ENCODE measurements at places on chromosomes 4 and X. TPM values are rescaled to one million over a fixed set of nuclear protein-coding genes. Genes with fewer than 3 reads are reported as not detected.

DNA sequence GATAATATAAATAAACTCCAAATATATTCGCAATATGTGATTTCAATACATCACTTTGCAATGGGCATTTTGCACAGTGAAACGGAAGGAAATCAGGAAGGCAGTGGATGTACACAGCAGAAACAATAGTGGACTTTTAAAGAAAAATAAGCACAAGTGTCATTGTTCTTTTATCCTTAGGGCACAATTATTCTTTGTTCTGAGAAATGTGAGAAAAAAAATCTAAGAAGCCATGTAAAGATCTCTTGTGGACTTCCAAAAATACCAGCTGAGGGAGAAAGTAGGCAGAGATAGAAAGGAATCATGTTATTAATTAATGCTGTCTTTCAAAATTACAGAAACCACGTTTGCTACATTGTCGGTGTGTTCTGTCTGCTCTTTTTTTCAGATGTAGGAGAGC, 17.6 kb upstream of the PRRG1 start:
- no peak for DNase-seq
- H3K27me3 ChIP-seq: no peaks in the 10 kb centered on the region
- no peak overlapping the region for H3K4me3 ChIP-seq
- H3K36me3 ChIP-seq: no peaks in the 10 kb centered on the region
- no peaks in the 10 kb centered on the region for H3K4me1 ChIP-seq
- H3K27ac ChIP-seq: no peak overlapping the region

DNA sequence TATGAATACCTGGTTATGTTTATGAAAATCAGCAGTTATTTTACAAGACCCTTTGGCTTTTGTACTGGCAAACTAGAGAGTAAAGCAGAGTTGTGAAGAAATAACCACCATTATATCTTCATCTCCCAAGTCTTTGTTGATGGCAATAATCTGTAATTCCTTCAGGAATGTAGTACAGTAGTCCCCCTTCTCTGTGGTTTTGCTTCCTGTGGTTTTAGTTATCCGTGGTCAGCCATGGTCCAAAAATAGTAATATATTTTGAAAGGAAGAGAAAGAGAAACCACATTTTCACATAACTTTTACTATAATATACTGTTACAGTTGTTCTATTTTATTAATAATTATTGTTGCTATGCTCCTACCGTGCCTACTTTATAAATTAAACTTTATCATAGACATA, 27.8 kb downstream of the BANK1 start:
- H3K27me3 ChIP-seq: no peaks in the 10 kb centered on the region
- H3K4me1 ChIP-seq: no peaks in the 10 kb centered on the region
- no peak for DNase-seq
- H3K36me3 ChIP-seq: no peaks in the 10 kb centered on the region
- H3K27ac ChIP-seq: no peak overlapping the region

DNA sequence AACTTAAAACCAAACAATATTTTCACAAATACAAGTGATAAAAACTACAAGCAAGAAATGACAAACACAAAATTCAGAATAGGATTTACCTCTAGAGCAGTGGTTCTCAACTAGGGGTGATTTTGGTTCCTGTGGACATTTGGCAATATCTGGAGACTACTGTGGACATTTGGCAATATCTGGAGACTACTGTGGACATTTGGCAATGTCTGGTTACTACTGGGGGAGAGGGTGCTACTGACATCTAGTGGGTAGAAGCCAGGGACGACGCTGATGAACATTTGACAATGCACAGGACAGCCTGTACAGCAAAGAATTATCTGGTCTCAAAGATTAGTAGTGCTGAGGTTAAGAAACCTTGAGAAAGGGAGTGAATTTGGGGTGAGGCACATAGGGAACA, 169.8 kb downstream of the CLCN4 start:
- DNase-seq: no peak
- H3K27me3 ChIP-seq: no peaks in the 10 kb centered on the region
- H3K4me3 ChIP-seq: no peak overlapping the region
- no peak overlapping the region for H3K27ac ChIP-seq

GRCh38 chr4:89365776-89366175, 58.2 kb upstream of the GPRIN3 start:
- no peaks in the 10 kb centered on the region for H3K27me3 ChIP-seq
- H3K4me1 ChIP-seq: no peaks in the 10 kb centered on the region
- no peak overlapping the region for H3K4me3 ChIP-seq
- H3K27ac ChIP-seq: no peak overlapping the region
- no peaks in the 10 kb centered on the region for H3K36me3 ChIP-seq

DNA sequence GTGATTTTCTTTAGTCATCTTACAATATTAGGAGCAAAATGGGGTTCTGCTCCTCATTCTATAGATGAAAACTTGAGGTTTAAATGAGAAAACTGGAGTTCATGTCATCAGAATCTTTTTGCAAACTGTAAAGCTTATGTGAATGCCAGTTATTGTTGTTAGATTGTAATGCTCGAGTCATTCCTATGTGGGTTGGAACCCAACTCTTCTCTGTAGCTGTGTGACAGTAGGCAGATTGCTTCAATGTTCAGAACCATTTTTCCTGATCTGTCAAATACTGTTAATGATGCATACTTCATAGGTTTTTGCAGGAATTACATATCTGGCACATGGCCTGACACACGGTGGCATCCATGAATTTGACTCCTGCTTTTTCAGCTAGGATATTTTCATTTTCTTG, 178.9 kb downstream of the RAPGEF2 start:
- peaks cover 8% of the 10 kb centered on the region for H3K4me1 ChIP-seq
- no peak overlapping the region for H3K27ac ChIP-seq
- DNase-seq: no peak
- no peaks in the 10 kb centered on the region for H3K27me3 ChIP-seq
- no peak overlapping the region for H3K4me3 ChIP-seq
- no peaks in the 10 kb centered on the region for H3K36me3 ChIP-seq

GRCh38 chrX:8805046-8805445, 3.9 kb upstream of the FAM9A start:
- DNase-seq: no peak
- H3K27ac ChIP-seq: no peak overlapping the region
- no peaks in the 10 kb centered on the region for H3K4me1 ChIP-seq
- no peaks in the 10 kb centered on the region for H3K36me3 ChIP-seq
- H3K27me3 ChIP-seq: no peaks in the 10 kb centered on the region

DNA sequence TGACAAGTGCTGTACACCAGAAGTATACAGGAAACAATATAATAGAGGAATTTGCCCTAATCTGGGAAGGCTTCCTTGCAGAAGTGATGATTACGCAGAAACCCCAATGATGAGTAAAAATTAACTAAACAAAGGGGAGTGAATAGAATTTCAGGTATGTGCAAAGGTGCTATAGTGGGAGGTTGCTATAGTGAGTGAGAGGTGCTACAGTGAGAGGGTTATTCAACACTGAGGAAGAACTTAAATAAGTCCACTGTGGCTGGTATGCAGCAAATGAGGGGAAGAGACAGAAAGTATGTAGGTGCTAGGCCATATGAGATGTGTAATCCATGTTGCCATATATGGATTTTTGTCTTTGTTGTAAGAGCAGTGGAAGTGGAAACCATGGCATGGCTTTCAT, 69.5 kb downstream of the TRIM2 start:
- peaks cover 2% of the 10 kb centered on the region for H3K4me1 ChIP-seq
- H3K27me3 ChIP-seq: no peaks in the 10 kb centered on the region
- no peak overlapping the region for H3K27ac ChIP-seq
- no peak for DNase-seq

- no peaks in the 10 kb centered on the region for H3K27me3 ChIP-seq
- H3K4me3 ChIP-seq: no peak overlapping the region
- H3K4me1 ChIP-seq: peaks cover 24% of the 10 kb centered on the region
- no peaks in the 10 kb centered on the region for H3K36me3 ChIP-seq
These were observed 14.3 kb downstream of the SGMS2 start for GRCh38 chr4:107838861-107839565.

DNA sequence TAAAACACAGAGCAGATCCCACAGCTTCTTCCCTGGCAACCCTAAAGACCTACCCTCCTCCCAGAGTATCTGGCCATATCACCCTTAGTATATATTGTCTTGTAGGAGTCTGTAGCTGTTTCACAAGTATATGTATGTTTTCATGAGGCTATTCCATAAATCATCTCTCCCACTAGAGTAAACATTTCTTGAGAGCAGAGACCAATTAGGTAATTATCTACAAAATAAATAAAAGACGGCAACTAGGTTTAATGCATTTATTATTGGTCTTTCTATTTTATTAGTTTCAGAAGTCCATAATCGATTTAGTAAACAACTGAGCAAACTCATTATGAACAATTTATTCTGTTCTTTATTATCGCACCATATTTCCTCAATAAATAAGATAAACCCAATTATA, 7.0 kb downstream of the ACOT9 start:
- no peak overlapping the region for H3K4me3 ChIP-seq
- DNase-seq: no peak
- H3K36me3 ChIP-seq: peaks cover under 1% of the 10 kb centered on the region

DNA sequence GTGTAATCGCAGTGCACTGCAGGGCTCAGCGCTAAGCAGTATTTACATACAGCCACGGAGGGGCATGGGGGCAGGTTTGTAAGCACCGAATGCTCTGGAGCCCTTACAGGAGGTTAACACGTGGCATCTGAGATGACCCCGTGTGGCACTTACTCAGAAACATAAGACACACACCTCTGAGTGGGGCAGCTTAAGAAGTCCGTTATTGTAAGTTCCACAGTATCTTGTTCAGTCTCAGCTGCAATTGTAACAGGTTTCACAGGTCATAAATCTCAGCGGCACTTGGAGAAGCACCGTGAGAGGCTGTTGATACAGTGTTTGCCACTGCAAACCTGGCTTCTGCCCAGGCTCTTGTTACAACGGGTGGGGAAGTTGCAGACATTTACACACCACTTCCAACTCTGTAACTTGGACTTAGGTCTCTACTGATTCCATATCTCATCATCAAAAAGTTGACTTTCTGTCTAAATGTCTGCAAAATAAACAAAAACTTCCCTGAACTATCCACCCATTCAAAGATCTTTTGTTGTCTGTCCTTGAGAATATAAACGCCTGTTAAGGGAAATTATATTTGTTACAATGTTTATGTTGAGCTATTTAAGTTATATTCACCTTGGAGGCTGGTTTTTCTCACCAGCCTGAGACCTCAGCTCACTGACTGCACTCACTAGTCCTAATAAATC, 10.3 kb downstream of the CPLX1 start:
- H3K36me3 ChIP-seq: no peaks in the 10 kb centered on the region
- no peak overlapping the region for H3K27ac ChIP-seq
- DNase-seq: peak; percentile 67
- H3K27me3 ChIP-seq: peaks cover 47% of the 10 kb centered on the region
- H3K4me1 ChIP-seq: no peaks in the 10 kb centered on the region

Gene NHS
- 2.5 TPM for total RNA-seq

Gene MGARP
- 0.75 TPM for total RNA-seq

Gene CHRDL1
- 95.8 TPM for total RNA-seq

Gene FGF13
- 3.2 TPM for total RNA-seq

Gene MUC7
- total RNA-seq: not detected

Gene EFHC2
- 0.17 TPM for total RNA-seq
